ENCODE measurements at places on chromosomes 12 and 14.
A peak's percentile ranks its signal among the peaks of the same experiment; 100 is the strongest.

DNA sequence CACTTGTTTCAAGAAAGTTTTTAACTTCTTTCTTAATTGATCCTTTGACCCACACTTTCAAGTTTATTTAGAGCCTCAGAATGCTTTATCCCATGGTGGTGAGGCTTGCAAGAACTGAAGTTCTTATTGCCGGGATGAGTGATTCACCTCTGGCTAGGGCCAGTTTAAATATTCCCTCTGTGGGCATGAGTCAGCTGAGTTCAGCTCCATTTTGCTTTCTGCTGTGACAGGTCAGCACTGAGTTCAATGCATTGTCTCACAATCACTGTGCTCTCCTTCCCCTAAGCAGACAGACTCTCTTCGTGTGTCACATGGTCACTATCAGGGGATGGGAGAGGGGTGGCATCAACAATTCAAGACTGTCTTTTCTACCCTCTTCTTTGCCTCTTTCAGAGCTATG, 514.6 kb upstream of the FBXO33 start:
- no peak for DNase-seq

- no peak for DNase-seq
Measured at GRCh38 chr14:41360126-41360525, 246.6 kb upstream of the LRFN5 start.

GRCh38 chr12:64450711-64451486, 1.0 kb upstream of the TBK1 start:
- DNase-seq, result peak; percentile 33

DNA sequence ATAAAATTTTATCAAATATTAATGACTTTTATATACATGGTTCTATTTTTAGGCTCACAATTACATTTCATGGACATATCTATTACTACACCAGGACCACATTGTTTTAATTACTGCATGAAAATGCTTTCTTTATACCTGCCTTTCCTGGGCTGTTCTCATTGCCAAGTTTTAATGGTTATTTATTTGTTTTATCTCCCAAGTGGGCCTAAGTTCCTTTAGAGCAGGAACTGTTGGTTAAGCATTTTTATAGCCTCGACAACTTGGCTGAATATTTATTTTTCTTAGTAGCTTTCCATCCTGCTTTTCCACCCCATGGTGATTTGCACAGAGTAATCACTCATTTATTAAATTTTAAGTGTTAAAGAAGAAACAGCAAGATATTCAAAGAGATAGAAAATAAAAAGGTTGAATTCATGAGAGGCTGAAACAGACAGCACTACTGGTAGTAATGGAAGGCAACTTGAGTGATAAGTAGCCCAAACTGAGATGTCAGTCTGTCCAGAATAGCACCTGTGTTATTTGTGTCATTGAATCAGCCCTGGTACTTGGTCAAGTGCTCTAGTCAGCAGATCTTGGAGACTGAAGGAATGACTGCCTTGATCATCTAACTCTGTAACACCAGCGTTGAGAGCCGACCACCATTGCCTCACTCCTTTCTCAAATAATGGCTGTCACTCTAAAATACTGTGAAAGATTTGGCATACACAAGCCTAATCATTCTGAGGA, 119.1 kb upstream of the EGLN3 start:
- DNase-seq, result no peak

DNA sequence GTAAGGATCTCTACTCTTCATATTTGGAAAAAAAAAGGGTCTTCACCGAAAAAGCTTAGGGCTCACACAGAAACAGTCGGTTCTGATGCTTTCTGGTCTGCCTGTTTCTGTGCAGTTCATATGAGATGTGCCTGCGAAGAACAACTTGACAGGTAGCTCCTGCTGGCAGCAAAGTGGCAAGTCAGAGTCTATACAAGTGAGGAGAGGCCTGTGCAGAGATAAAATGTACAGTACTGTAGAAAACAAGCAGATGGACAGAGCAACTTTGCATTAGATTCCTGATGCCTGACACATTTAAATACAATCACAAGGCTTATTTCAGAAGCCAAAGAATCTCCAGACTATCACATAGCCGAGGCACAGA, 936.0 kb downstream of the DIO2 start:
- no peak for DNase-seq

DNA sequence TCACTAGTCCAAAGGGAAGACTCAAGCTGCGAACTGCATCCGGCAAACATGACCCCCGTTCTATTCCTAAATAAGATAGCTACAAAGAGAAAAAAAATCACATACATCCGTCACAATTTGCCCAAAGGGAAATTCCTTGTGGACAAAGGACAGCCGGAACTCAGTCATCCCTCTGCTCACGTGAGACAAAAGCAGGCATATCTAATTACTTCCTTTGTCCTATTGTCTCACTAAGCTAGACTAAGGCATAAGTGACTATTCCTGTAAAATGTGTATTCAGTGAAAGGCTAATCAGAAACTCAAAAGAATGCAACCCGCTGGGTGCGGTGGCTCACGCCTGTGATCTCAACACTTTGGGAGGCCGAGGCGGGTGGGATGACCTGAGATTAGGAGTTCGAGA, 27.2 kb upstream of the NINJ2 start:
- DNase-seq, result no peak

GRCh38 chr14:68337279-68337678, 455.6 kb downstream of the ZFP36L1 start:
- no peak for DNase-seq

- DNase-seq, result no peak
Measured at GRCh38 chr12:47978598-47978873, 15.1 kb downstream of the TMEM106C start.

- no peak for DNase-seq
Measured at GRCh38 chr14:67392800-67393199, 19.2 kb downstream of the PLEK2 start.

GRCh38 chr12:56490360-56490759, 2.4 kb upstream of the GLS2 start:
- DNase-seq, result no peak

GRCh38 chr12:18296909-18297280, 35.6 kb downstream of the PIK3C2G start:
- DNase-seq, result no peak

DNA sequence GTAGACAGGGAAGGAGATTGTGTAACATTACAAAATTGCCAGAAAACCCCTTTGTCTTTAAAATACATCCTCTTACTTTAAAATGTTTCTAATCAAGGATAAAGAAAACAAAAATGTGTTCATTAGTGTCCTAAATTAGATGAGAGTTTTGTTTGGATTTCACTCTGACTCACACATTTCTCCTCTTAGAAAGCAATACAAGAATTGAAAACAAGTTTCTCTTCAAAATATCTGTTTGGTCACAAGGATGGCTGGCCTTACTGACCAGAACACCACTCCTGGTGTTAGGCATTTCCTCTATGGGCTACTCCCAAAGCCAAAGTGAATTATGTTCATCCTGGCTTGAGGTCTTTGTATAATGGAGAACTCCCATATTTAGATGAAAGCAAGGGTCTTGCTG, 6.4 kb downstream of the GUCY2C start:
- DNase-seq, result no peak
